ENCODE measurements at places on chromosomes 16 and 17.

DNA sequence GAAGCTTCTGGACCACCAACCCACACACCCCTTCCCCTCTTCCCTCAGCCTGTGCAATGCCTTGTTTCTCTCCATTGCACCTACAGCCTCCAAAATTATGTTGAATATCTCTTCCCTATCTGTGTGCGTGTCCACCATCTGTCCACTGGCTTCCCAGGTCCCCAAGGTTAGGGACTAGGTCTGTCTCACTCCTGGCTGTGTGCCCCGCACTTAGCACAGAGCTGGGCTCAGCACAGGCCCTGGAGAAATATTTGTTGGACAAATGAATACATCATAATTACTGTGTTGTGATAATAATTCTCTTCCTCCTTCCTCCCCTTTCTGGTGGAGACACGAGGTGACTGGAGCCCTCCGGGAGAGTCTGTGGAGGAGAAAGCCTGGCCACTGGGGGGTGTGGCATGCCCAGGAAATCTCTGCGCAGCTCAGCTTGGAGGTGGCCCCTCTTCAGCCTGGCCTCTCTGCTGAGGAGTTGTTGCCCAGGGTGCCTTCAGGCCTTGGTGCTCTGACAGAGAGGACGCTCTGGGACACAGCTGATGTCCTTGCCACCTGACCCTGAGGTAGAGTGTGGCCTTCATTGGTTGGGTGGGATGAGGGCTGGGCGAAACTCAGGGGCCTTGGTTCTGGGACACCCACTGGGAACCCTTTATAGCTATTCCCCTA, 3.3 kb upstream of the BRD7 start:
- DNase-seq, result no peak

DNA sequence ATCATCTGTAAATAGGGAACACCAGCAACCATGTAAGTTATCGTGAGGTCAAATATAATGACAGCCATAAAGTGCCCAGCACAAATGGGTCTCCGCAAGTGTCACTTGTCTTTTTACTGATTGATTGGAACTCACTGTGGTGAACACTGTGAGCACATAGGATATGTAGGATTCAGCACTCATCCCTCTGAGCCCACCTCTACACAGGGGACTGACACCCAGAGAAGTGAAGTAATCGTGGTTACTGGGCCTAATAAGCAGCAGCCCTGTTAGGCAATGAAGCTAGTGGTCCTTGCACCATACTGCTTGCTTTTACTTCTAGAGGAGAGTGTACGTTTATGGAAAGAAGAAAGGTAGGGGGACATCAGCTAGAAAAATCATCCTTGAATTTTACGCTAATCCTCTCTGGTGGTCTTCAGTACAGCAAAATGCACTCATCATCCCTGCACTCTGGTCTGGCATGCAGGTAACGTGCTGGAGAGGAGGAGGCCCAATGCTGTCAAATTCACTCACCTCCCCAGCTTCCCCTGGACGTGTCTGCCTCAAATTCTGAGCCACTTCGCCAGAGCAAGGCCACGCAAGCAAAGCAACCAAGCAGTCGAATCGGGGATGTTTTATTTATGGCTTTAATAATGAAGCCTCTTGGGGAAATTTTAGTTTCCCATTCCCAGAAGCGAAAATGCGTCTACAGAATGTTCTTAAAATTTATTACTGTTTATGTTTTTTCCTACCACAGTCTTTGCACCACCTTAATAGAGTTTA, 74.7 kb downstream of the YPEL2 start:
- no peak for DNase-seq

DNA sequence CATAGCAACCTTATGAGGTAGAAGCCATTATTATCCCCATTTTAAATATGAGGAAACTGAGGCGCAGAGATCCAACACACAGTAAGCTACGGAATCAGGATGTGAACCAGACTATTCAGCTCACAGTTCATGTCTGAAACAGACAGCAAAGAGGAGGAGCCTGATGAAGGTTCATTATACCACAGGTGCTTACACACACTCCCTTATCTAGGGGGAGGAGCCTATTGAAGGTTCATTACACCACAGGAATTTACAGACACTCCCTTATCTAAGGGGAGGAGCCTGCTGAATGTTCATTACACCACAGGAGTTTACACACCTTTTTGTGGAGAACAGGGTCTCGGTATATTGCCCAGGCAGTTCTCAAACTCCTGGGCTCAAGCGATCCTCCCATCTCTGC, 21.9 kb downstream of the C16orf95 start:
- peak; percentile 5 for DNase-seq

GRCh38 chr16:20956319-20956718, 55.7 kb downstream of the LYRM1 start:
- peak; percentile 11 for DNase-seq

DNA sequence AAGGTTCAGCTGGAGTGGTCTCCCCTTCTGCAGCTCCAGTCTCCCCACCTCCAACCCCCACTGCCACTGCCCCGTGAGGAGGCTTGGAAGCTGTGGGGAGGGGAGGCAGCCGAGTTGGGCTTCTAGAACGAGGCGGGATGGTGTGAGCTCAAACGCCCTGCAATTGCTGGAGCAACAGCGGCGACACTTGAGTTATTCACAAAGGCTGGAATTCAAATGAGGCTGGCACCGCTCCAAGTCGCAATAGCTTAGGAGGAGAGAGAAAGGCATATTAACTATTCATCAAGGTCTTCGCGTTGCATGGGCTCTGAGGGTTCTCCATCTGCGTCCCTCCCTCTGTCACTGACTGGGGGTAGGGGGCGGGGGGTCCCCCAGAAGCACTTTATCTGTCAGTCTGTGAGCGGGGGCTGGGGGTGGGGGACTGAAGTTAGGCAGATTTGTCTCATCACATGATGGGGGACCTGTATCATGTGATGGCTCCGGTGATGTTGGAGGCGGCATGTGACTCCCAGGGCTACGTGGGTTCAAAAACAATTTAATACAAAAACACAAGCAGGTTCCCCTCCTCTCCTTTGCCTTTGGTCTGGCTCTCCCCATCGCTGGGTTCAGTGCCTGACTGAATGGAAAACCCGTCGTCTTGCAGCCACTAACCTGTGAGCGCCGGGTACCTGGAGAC, 70.5 kb downstream of the RBBP6 start:
- no peak for DNase-seq
